ENCODE measurements at places on chromosomes 2 and 18.

DNA sequence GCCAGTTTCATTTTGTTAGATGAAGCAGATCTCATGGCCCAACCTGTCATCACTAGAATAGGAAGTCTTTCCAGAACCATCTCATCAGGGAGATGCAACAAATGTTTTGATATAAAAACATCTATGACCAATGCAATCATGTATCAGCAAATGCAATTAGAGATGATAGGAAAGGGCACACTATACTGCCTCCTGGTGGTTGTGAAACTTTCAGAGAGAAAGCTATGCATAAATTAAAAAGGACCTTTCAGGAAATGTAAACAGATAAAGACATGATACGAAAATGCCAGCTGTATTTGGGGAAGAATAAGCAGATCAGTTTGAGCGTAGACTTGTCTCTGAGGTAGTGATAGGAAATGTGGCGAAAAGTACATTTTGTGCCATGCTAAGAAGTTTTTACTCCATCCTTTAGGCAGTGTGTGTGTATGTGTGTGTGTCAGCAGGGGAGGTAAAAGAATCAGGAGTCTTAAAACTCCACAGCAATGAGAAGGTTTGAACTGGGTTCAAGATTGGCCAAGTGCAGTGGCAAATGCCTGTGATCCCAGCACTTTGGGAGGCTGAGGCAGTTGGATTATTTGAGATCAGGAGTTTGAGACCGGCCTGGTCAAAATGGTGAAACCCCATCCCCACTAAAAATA lies 479.3 kb downstream of the CPS1 start:
- DNase-seq = peak; percentile 65

GRCh38 chr18:25047983-25048382 lies 304.0 kb downstream of the ZNF521 start:
- no peak for DNase-seq

DNA sequence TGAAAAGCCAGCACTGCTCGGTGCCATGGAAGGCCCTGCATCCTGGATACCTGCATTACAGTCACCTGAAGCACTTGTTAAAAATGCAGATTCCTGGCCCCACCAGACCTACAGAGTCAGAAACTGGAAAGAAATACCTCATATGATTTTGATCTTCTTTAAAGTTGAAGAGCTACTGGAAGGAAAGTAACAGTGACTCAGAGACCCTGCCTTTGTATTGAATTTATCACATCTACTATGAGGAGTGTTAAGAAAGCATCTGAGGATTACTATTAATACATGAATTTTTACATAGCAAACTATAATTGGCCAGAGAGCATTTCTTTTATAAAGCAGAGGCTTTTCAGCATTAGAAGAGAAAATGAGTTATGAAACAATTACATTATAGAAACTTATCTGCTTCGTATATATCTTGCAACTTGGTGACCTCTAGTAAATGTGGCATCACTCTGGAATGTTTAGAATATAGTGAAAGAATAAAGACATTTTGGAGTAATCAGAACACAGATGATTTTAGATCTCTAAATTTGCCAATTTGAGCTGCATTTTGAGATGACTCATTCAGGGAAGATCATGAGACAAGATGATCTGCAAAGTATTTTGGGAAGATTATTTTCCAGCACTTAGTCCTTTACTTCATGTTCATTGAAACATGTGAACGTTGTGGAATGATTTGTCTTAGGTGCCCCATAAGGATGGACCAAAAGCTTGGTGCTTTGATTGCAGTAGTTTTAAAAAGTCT lies 12.2 kb downstream of the PTPRM start:
- DNase-seq = no peak

DNA sequence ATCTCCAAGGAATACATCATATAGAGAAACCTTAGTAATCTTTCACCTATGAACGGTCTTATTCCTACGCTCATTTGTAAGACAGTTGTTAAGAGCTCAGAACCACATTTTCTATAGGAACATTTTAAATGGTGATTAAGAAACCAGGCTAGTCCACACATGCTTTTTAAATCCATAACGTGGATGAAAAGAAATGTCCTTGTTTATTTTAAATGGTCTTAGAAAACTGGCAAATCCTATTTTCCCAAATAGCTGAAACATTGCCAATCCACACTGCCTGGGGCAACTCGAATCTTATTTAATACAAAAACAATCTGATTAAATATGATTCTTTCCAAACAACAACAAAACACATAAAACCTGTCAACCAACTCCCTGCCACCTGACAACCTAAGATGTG lies 23.7 kb downstream of the METTL8 start:
- DNase-seq = no peak

GRCh38 chr2:67719351-67719750 lies 322.2 kb downstream of the ETAA1 start:
- DNase-seq = no peak

DNA sequence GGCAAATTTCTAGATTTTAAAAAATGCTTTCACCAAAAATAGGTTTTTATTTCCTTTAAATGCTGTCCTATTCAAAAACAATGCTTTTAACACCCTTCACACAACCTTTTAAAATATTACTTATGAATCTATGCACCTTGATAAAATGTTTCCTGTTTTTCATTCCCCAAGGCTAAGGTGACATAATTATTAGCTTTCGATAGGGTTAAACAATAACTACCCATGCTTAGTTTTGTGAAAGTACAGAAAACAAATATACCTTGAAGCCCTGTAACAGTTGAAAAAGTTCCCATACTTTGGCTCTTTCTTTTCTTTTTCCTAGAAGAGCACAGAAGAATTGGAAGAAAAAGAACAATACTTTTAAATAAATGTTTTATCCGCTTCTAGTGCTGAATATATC lies 54.9 kb upstream of the ITPRID2 start:
- no peak for DNase-seq

GRCh38 chr2:75627902-75628504 lies 18.6 kb upstream of the MRPL19 start:
- peak; percentile 90 for DNase-seq
